ENCODE measurements at places on chromosomes 11 and 22.

DNA sequence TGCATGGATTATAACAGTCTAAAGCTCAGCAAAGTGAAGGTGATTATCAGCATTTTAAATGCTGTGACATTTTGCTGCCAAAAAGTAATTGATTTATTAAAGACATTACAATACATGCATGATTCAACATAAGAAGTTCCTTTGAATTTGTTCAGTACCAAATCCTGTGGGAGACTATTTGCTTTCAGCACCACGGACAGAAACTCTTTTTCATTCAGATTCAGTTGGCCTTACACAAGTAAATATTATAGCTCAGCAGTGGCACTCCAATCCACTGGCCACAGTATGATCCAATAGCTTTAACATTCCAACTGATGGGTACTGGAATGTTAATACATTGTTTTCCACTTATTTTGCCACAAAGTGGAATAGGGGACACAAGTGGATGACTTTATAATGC is 806.7 kb downstream of the NTM start:
- DNase-seq, result no peak

GRCh38 chr22:21752276-21752675 is 16.7 kb upstream of the YPEL1 start:
- DNase-seq, result no peak

- no peak for DNase-seq
These were observed 59.4 kb upstream of the CHRM4 start for GRCh38 chr11:46450846-46451477.

- no peak for DNase-seq
These were observed 4.7 kb downstream of the SIK2 start for GRCh38 chr11:111606986-111607385.

GRCh38 chr11:66218036-66218435 is 50.4 kb upstream of the RAB1B start:
- no peak for DNase-seq

GRCh38 chr22:38444783-38445182 is 10.2 kb downstream of the KCNJ4 start:
- no peak for DNase-seq

- DNase-seq, result no peak
These were observed 434 bp downstream of the XPNPEP3 start for GRCh38 chr22:40857309-40857855.

DNA sequence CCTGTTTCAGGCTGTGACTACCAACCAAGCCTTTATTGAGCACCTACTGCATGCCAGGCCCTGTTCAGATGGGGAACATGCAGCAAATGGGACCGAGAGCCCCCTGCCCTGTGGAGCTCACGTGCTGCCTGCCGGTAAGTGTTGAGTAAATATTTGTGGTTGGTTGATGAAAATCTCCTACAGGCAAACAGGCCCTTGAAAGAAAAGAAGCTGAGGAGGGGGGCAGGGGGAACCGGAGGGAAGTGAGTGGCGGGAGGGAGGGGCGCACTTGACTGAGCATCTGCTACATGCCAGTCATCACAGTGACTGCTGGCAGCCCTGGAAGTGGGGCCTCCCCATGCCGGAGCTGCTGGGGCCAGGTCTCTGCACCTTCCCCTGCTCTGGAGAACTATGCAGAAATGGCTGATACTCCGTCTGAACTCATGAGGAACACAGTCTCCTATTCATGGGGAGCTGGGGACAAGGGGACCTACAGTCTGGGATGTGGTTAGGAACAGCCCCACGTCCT is 34.2 kb downstream of the MACROD1 start:
- DNase-seq, result peak; percentile 66

DNA sequence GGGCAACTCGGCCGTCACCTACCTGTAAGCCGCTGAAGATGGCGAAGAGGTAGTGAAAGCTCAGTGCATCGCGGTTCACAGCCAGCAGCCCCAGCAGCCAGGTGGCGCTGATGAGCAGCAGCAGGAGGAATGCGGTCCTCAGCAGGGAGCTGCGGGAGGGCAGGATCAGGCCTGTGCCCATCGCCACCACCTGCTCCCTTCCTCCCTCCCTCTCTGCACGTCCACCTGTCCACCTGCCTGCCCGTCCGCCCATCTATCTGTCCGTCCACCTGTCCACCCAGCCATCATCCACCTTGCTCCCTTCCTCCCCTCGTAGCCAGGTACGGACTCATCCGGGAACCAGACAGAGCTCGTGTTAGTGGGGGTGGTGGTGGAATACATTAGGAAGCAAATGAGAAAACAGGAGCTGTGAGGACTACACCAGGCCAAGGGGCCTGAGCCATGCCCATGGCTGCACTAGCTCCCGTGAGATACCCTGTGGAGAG is 32.2 kb downstream of the TRMU start:
- no peak for DNase-seq

DNA sequence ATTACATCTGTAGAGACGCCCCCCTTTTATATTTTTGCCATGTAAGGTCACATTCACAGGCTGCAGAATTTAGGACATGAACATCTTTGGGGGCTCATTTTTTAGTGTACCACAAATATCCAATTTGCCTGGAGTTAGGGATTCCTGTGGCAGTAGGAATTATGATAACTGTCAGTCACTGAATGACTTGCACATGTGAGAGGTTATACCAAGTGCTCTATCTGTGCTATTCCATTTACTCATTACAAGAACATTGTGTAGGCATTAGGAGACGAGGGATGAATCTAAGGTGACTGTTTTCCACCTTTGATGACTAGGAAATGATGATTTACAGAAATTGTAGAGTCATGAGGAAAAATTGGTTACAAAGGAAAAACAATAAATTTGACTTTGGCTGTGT is 79.3 kb downstream of the LIF start:
- no peak for DNase-seq

DNA sequence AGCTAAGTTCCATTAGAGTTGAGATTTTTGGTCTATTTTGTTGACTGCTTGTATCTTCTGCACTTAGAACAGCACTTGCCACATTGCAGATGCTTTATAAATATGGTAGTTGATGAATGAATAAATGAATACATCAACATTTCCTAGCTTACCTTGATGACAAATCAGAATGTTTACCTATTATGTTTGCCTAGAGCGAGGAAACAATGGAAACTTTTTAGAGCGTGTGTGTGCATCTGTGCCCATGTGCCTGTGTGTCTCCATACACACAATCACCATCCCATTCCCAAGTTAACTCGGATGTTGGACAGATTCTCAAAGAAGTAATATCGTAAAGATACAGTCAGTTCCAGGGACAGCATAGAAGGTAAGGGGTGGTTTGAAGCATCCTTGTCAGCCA is 139.1 kb downstream of the DBX1 start:
- DNase-seq, result no peak

GRCh38 chr22:37566329-37566837 is 6.1 kb downstream of the CDC42EP1 start:
- no peak for DNase-seq

GRCh38 chr11:34631737-34632104 is 10.8 kb downstream of the EHF start:
- no peak for DNase-seq

DNA sequence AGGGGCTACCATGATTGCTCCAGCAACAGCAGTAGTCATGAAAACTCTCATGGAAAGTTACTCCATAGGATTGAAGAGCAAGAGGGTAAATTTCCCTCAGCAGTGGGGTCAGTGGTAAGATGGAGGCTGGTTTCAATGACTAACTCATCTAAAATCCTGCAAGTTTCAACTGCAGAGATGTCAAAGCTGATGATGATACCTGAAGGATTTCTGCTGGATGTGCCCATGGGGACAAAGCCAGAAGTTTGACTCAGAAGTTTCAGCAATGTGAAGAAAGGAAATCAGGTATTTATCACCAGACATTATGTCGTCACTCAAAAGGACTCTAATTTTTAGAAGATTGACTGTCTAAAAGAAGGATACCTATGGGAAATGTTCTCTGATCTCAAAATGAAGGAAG is 29.1 kb downstream of the RAB38 start:
- no peak for DNase-seq

DNA sequence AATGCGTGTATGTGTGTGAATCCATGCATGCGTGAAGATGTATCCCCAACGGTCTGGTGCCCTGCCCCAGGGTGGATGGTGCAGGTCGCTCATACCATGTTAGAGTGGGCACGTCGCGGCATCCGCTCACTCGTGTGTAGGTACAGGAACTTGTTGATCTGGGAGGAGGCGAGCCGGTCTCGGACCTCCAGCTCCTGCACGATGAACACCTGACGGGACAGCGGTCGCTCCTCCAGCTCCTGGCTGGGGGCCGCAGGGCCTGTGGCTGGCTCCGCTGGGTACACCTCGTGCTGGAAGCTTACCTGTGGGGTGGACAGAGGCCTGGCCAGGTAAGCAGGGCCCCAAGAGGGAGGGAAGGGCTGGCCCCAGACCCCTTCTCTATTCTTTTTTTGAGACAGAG is 18.5 kb downstream of the ATG2A start:
- no peak for DNase-seq

- DNase-seq, result no peak
These were observed at the start of gene ANKRD13D for GRCh38 chr11:67289226-67289650. Gene ANKRD13D (plus strand): TSS chr11:67289303. CDS start chr11:67289461, 158 bp downstream.

- DNase-seq, result no peak
These were observed 53.5 kb downstream of the VSIG10L2 start for GRCh38 chr11:125999234-125999880.

DNA sequence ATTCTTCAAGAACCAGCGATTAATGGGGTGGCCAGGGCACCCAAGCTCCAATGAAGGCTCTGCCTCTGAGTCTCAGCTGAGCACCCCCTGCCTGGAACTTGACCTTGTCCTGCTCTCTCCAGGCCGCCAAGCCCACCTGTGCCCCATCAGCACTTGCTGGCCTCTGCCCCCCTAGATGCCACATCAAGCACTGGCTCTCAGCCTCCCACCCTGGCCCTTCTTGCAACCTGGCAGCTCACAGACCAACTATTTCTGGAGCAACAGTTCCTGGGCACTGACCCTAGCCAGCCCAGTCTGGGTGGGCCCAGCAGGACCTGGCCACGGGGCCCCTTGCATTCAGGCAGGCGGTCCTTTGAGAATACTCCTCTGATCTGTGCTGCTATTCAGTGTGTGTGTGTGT is 98.8 kb upstream of the PITPNB start:
- no peak for DNase-seq

DNA sequence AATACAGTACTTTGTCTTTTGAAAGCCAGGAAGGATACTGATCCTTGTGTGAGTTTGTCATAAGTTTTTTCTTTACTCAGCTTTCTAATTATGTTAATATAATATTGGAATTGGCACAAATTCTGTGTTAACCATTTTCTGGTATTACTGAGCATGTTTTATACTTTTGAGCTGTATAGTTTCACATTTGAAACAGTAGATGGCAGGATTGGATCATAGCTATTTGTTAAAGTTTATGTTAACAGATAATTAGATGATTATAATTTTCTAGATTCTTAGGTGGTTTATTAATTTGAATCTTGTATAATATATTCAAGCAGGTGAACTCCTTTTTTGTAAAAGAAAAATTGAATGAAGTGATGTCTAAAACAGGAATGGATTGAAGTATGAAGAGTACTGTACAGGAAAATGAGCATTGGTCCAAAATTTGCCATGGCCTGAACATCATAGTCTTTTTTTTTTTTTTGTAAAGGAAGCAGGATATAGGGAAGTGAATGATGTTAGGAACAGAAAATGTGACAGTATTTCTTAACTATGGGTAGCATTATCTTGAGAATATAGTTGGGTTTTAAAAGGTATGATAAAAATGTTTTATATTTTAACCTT is 102.0 kb downstream of the CYP2R1 start:
- DNase-seq, result no peak

DNA sequence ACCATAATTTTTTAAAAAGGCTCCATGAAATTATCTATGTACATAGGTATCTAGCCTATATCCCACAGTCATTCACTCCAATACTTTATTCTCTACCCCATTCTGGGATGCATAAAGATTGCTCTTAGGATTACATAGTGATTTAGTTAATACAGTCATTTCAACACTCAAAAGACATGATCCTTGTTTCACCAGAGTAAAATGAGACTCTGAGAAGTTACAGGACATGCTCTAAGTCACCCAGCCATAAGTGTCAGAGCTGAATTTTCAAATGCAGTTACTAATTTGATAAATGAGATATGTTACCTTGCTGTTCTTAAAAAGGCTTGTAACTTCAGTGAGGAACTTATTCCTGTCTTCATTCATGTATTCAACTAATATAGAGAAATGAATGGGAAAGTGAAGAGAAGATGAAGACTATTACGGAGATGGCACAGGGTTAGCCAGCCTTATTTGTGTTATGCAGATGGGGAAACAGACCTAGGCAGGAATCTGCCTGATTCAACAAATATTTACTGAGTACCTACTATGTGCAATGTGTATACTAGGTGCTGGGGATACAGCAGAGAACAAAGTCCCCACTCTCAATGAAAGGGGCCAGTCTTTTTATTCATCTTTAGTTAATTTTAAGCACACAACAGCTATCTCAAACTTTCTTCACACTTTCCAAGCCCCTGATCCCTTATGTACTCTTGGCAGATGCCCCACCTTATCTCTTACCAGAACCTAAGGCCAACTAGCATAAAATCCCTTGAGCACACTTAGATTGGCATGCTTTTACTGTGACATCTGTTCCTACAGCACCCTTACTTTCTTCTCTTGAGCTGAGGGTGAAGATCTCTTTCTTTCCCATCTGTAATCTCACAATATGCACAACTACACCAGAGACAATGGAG is 21.6 kb downstream of the MAPK1 start:
- no peak for DNase-seq

- DNase-seq, result no peak
These were observed 106.4 kb downstream of the BRD1 start for GRCh38 chr22:49721211-49721763.

GRCh38 chr11:71425409-71425808 is 22.8 kb downstream of the DHCR7 start:
- DNase-seq, result no peak

GRCh38 chr22:19802001-19802893 is 41.7 kb downstream of the TBX1 start:
- no peak for DNase-seq

- no peak for DNase-seq
These were observed 96.9 kb downstream of the MTMR3 start for GRCh38 chr22:29979777-29980321.

DNA sequence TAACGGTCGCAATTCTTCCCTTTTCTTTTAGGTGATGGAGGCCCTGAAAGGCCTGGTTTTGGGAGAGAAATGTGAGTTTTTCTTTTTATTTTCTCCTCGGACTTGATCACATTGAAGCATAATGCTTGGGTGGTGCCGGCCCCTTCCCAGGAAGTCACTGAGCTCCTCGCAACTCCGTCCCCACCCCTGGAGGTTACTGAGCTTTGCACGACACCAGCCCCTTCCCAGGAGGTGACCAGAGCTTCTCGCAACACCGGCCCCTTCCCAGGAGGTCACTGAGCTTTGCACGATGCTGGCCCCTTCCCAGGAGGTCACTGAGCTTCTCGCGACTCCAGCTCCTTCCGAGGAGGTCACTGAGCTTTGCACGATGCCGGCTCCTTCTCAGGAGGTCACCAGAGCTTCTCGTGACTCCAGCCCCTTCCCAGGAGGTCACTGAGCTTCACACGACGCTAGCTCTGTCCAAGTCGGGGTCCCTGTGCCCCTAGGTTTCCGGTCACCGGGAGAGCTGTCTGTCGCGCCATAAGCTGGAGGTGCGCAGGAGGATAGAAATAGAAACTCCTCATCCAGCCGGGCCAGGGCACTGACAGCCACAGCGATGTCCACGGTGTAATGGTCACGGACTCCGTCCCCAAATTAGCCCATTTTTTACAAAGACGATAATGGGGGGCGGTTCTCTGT is 586.4 kb downstream of the BRD1 start:
- no peak for DNase-seq

Data from NCI-H1417 treated with DMSO at 0.1 percent for 48 hours (cell line).